ENCODE measurements at places on chromosomes 12 and 14. TPM values are rescaled to one million over a fixed set of nuclear protein-coding genes. Genes with fewer than 3 reads are reported as not detected.

- DNase-seq: no peak
Observed at GRCh38 chr12:40947797-40948196, 240.3 kb upstream of the PDZRN4 start.

- peak; percentile 45 for DNase-seq
Observed at GRCh38 chr12:131047789-131048610, 94.3 kb downstream of the ADGRD1 start.

DNA sequence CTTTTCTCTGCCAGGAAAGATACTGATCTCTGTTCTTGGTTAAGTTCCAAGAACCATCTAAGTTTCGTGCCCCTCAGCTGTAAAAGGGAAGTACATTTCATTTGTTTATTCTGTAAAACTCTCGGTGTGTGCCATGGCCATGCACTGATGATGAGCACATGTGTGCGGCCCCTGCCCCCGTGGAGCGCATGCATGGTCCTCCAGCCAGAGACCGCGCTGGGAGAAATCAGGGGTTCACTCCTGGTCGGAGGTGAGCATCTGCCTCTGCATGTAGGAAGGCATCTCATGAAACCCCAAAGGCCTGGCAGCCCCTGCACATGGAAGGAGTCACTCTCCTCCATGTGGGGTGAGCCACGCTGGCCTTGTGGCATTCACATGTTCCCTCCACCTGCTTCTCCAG lies 102.5 kb upstream of the RTL1 start:
- DNase-seq: no peak

CD163L1 gene
- total RNA-seq: 8.3 TPM

DNA sequence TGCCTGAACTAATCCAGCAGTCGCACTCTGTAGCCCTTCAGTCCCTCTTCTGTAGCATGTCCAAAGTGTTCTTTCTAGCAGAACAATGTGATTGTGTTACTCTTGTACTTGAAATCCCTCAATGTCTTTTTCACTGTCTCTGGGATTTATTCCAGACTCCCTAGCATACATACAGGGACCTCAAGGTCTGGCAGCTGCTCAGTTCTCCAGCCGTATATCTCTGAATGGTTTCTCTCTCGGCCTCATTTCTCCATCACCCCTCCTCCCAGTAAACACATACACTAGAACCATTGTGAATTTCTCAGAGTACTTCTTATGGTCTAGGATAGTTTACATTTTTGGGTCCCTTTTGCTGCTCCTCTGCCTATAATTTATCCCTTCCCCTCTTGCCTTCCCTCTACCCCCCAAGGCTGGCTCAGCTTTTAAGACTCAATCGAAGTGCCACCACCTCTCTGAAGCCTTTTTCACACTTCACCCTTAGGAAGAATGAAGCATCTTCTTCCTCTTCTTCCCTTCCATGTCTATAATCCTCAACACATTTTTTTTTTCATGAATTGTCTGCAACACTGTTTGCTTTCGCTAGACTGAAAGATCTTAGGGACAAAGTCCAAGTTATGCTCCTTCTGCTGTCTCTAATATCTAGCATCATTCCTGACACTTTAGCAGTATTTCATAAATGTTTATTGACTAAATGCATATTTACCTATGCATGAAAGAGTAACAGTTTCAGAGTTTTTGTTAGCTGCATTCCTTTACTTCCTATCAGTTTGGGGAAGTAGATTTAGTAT lies 446.1 kb downstream of the ZFP36L1 start:
- DNase-seq: no peak

DNA sequence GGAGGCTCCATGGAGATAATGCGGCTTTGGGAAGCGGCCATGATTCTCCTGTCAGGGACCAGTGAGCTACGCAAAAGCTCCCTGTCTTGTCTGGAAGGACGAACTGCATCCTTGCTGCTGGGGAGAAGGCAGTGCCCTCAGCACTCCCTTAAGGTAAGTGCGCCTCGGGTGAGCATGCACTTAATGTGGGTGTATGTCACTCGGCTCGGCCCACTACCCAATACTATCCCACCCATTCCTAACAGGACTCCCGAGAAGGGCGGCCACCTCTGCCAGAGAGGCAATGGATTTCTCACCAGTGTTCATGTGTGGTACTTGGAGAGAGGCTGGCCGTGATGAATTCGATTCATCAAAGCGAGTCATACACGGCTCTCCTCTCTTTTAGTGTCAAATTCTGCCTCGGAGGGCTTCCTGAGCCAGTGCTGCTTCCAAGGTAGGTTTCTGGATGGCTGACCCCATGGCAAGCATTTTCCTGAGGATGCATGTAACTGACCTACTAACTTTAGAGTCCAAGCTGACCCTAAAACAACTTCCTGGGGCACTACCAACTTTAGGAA lies 151.7 kb upstream of the RTL1 start:
- no peak for DNase-seq

DNA sequence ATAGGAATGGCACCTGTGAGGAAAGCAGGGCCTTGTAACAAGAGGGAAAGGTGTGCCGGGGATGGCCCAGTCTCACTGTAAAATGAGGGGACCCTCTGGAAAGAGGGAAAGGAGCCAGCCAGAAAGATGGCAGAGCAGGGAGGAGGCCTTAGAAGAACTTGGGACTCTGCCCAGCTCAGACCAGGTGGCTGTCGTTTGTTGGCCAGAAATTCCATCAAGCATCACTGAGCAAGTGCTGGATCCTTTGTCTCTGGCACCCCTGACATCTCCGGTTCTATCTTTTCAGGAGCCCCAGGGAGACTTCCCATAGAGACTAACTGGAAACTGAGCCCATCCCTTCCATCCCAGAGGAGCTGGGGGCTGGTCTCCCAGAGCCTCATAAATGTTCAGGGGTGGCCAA lies 43.3 kb downstream of the DEGS2 start:
- DNase-seq: no peak

- no peak for DNase-seq
Observed at GRCh38 chr12:32902287-32902997, 5.9 kb upstream of the PKP2 start.

ESR2 gene
- not detected for total RNA-seq

RBMS2 gene
- 9.8 TPM for total RNA-seq

BCL2L14 gene
- 32.7 TPM for total RNA-seq

DNA sequence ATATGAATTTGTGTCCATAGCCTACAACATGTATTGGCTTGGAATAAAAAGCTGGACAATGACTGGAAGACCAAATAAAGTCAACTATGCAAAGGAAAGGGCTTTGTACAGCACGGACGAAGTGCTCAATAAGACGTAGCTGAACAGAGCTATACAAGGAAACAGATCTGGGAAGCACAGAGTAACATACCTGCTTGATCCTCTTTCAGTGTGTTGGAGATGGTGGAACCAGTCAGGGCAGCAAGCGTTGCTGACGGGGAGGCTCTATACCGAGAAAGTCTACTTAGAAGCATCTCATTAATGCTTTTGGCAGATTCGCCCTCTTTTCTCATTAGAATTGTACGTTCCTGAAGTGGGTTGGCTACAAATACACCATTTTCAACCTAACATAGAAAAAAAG lies 99.3 kb downstream of the HECTD4 start:
- DNase-seq: no peak

- no peak for DNase-seq
Observed at GRCh38 chr14:57831981-57832380, 33.9 kb downstream of the SLC35F4 start.

- DNase-seq: peak; percentile 4
Observed at GRCh38 chr14:101476258-101476915, 84.9 kb upstream of the DIO3 start.

- no peak for DNase-seq
Observed at GRCh38 chr12:113301811-113302210, 33.1 kb downstream of the SLC8B1 start.

DNA sequence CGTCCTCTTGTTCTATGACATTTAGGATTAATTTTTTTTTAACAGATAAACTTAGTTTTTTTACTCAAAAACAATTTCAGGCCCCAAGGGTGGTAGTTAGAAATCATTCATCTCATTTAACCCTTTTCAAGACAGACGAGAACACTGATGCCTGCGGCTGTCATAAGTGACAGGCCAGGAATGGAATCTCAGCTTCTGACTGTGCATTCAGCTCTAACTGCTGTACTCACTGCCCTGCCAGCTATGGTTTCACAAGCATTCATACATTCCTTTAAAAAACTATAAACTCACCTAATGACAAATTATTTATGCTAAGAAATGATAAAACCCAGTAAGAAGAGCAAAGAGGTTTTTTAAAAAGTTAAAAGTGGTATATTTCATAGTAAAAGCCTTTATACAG lies 8.8 kb downstream of the DENND5B start:
- DNase-seq: no peak

DNA sequence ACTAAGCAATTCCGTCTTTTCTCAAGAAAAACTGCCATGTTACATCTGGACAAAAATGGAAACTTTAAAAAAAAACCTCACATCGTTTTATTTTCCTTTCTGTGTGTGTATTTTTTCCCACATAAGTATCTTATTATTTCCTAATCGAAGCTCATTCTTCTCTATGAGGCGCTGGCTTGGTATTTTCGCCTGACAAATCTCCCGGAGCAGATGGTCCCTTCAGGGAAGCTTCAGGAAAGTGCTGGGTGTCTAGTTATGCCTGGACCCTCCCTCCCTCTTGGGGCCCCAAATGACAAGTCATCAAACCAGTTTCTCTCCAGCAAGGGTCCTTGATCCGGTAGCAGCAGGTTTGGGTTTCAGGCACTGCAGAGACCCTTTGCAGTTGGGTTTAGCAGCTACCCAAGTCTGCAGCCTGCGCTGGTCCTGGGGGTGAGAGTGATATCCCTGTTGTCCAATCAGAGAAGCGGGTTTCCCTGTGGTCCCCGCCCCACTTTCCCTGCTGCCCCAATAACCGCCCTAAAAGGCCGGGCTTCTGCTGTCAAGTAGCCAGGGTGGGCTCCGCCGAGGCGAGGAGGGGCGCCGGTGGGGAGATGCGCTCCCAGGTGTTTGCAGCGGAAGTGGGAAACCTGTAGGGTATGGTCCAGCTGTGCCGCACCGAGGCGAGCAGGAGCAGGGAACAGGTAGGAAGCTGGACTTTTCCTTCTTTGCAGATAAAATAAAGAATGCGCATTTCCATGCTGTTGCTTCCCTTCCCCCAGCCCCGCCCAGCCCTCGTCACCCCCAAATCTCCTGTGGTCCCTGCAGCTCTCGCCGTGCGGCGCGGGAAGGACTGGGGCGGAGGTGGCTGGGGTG lies at the start of gene CNTN1:
Gene CNTN1, plus strand, starts transcription at position 527 of the 852 bp plus-strand sequence.
- DNase-seq: peak; percentile 92

DIO3 gene
- 1.8 TPM for total RNA-seq

- peak; percentile 18 for DNase-seq
Observed at GRCh38 chr14:57617510-57617909, 123.9 kb upstream of the CCDC198 start.

DNA sequence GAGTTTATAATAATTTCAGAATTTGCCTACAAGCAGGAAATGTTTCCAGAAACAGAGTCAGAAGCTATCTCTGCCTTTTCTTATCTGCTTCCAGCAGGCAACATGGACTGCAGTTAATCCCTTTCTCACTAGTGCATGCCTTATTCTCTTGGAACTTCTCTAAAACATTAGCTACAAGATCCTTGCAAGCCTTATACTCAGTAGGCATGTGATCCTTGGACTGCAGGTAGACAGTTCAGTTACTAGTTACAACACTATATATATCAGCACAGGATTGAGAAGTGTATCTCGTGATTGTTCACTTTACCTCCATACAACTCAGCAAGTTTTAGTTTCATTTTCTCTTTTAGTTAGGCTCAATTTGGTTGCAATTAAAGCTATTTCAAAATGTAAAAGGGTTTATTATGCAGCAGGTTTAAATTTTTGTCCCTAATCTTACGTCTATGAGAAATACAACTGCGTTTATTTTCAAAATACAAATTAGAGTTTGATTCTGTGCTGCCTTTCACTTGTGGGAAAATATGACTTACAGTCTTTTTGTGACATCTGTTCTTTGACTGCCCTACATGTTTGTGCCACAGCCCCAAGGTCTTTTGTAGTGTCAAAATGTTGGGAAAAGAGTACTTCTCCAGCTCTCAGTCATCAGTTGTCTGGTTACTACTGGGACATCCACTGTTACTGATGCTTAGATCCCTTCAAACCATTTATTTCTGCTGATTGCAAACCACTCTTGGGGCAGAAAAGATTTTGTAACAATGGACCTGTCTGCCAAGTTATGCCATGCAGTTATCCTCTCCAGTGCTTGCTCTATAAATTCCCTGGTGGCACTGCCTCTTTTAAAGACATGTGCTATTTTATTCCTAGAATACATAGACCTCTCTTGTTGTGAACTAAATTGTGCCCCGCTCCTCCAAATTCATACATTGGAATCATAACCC lies 709.0 kb upstream of the FOXG1 start:
- no peak for DNase-seq

GRCh38 chr12:122081697-122082221 lies 3.2 kb downstream of the MLXIP start:
- no peak for DNase-seq

SLC6A15 gene
- not detected for total RNA-seq

- DNase-seq: no peak
Observed at GRCh38 chr12:11656550-11656949, 7.1 kb downstream of the ETV6 start.

ABHD4 gene
- total RNA-seq: 62.5 TPM

DNA sequence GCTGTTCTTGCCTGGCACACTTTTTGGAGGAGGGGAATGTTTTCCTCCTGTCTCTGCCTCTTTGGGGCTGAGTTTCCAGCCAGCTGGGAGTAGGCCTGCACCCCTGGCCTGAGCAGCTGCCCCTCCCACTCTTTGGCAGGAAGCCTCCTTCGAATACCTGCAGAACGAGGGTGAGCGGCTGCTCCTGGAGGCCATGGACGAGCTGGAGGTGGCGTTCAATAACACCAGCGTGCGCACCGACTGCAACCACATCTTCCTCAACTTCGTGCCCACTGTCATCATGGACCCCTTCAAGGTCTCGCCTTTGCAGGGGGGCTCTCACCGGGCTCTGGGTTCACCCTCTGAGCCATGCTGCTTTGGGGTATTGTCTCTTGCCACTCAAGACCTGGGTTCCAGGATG lies 69.4 kb downstream of the FOXN4 start:
- DNase-seq: no peak

- no peak for DNase-seq
Observed at GRCh38 chr14:78131201-78131600, 39.0 kb upstream of the NRXN3 start.

NRXN3 gene
- total RNA-seq: 0.29 TPM

DNA sequence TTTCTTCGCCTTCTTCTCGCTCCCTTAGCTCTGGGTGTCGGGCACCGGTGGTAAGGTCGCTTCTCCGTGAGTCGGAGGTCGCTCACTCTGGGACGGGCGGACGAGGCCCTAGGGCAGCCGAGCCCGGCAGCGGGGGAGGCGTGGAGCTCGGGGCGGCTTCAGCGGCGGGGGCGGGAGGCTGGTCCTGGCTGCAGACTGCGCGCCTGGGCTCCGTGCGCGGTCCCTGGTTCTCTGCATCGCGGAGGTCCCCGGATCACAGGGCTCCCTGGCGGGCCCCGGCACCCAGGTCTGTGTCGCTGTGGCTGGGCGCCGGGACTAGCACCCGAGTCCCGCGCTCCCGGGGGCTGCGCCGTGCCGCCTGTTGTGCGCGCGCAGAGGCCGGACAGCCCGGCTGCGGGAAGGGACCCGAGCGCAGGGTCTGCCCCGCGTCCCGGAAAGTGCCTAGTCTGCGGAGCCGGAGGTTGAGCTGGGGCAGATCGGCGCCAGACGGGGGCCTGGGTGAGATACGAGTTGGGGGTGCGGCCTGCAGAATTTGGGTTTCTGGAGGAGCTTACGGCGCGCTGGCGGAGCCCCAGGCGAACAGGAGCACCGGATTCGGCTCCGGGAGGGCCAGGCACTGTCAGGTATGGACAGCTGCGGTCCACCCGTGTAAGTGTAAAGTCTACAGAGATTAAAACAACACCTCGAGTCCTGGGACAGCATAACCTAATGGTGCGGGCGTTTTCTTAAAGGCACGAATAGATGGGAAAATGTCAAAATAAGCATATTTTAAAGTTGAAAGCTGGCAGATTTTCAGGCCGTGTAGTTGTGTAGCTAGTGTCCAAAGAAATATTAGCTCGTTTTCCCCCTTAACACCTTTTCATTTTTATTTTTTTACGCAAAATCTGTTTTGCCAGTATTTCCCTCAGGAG lies 713 bp downstream of the FRMD6 start:
- peak; percentile 73 for DNase-seq

Data from stomach (tissue), 19 donors.